NCI-H510A treated with DMSO at 0.1 percent for 48 hours (cell line): ENCODE measurements at places on chromosomes 16 and 17.

DNA sequence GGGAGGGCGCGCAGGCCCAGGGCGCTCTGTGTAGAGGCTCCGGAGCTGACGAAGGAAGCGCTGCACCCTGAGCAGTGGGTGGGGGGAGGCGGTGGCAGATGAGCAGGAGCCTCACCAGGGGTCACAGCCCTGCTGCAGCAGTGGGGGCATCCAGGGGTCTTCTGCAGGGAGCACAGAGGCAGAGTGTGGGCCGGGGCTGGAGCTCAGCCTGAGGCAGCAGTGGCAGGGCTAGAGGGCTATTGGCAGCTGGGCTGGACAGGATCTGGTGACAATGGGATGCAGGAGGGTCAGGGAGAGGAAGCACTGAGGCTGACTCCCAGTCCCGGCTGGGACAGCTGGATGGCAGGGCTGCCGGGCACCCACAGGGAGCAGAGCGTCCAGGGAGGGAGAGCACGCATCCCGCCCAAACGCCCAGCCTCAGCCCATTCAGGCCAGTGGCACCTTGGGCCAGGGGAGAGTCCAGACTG, 21.0 kb downstream of the KDM8 start:
- no peak for DNase-seq

DNA sequence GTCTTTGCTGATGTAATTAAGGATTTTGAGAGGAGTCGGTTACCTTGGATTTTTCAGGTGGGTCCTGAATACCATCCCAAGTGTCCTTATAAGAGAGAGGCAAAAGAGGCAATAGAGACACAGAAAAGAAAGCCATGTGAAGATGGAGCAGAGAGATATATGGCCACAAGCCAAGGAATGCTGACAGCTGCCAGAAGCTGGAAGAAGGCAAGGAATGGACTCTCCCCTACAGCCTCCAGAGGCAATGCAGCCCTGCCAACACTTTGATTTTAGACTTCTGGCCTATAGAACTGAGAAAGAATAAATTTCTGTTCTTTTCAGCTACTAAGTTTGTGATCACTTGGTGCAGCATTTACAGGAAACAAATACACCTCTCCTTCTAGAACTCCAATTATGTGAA, 8.2 kb upstream of the RNFT1 start:
- DNase-seq: no peak

- DNase-seq: no peak
These were observed 12.0 kb downstream of the CPSF4L start for GRCh38 chr17:73249700-73250099.

- no peak for DNase-seq
These were observed 79.7 kb downstream of the KSR1 start for GRCh38 chr17:27535975-27536374.

GRCh38 chr17:10754861-10755591, 25.2 kb upstream of the TMEM220 start:
- no peak for DNase-seq

DNA sequence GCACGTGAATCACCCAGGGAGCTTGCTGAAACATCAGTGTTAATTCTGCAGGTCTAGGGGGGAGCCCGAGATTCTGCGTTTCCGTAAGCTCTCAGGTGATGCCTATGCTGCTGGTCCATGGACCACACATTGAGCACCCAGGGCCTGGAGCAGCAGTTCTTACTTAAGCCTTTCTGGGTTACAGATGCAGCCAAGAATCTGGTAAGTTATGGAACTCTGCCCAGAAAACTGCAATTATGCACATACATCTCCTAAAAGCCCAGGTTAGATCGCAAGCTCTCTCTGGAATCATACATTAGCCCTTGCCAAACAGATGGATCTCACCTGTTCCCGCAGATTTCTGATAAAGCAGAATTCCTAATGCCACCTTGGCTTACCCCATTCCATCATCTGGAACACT, 265.9 kb upstream of the SALL1 start:
- no peak for DNase-seq

DNA sequence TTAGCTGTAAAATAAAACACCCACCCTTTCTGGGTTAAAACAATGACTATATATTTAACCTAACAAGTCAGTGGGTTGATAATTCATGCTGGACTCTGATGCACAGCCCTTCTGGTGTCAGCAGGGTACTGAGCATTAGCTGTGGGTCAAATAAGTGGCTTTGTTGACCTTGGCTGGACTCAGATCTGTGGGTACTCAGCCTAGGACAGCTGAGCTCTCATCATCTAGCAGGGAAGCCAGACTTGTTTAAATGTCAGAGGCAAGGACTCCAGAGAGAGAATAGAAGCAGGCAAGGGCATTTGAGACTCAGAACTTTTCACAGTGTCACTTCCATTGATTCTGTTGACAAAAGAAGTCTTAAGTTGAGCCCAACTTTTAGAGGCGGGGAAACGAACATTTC, 1063.8 kb upstream of the CDH8 start:
- no peak for DNase-seq

DNA sequence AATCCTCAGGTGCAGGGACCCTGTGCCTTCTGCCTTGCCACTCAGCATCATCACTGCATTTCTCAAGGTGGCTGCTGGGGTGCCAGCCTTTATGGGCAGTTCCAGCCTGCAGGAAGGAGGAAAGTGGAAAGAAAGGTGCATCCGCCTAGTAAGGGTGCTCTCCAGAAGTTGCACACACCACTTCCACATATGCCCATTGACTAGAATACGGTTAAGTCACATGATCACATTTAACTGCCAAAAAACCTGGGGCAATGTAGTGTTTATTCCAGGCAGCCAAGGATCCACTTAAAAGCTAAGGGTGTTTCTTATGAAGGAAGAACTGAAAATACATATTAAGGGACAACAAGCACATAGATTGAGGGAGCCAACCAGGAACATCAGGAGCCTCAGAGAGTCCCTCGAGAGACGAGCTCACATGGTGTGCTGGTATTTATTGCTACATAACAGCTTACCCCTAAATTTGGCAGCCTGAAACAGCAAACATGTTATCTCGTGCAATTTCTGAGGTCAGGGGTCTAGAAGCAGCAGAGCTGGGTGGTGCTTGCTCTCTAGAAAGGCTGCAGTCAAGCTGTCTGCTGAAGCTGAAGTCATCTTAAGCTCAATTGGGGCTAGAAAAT, 52.0 kb upstream of the MMP2 start:
- no peak for DNase-seq

GRCh38 chr16:31329671-31330552, 25.1 kb upstream of the ITGAX start:
- DNase-seq: no peak

- DNase-seq: no peak
These were observed 8.0 kb upstream of the KRTAP4-12 start for GRCh38 chr17:41131979-41132378.

GRCh38 chr17:82017612-82018151, 5.0 kb downstream of the CENPX start:
- DNase-seq: no peak
